ENCODE measurements at places on chromosomes 4 and X. TPM values are rescaled to one million over a fixed set of nuclear protein-coding genes. Genes with fewer than 3 reads are reported as not detected.

Gene XAGE2
- polyA plus RNA-seq: not detected

Gene SPANXN3
- polyA plus RNA-seq: not detected

Gene OPN1MW2
- not detected for polyA plus RNA-seq

Gene HEPH
- 1.1 TPM for polyA plus RNA-seq

Gene FRMD7
- polyA plus RNA-seq: not detected

Gene MAGEA1
- polyA plus RNA-seq: not detected

Gene TMSB15A
- polyA plus RNA-seq: not detected

Gene HSFX1
- 1.4 TPM for polyA plus RNA-seq

Gene CFAP299
- not detected for polyA plus RNA-seq

Gene NOCT
- 2.2 TPM for polyA plus RNA-seq

Gene PRSS12
- 1.3 TPM for polyA plus RNA-seq

Gene CCDC110
- polyA plus RNA-seq: 0.39 TPM

Gene ARHGAP36
- polyA plus RNA-seq: not detected

All from esophagus (tissue), 2 donors.